NB4 (cell line): ENCODE measurements at places on chromosomes 3 and 15.
A peak's percentile ranks its signal among the peaks of the same experiment; 100 is the strongest.

GRCh38 chr3:171116365-171116764 lies 89.8 kb upstream of the SLC2A2 start:
- no peak for DNase-seq

- no peak for DNase-seq
Measured at GRCh38 chr15:65512189-65512588, 5.3 kb downstream of the DPP8 start.

GRCh38 chr3:165259541-165260193 lies 63.5 kb upstream of the SLITRK3 start:
- no peak for DNase-seq

GRCh38 chr3:59310736-59311135 lies 260.9 kb upstream of the CFAP20DC start:
- no peak for DNase-seq

- peak; percentile 86 for DNase-seq
Measured at GRCh38 chr15:92810418-92811138, 89.5 kb upstream of the CHD2 start.

GRCh38 chr15:64247906-64248541 lies 85.2 kb upstream of the PPIB start:
- peak; percentile 75 for DNase-seq

- DNase-seq: no peak
Measured at GRCh38 chr3:72133329-72134011, 348.5 kb upstream of the PROK2 start.

- DNase-seq: no peak
Measured at GRCh38 chr3:105837143-105837740, 31.6 kb downstream of the CBLB start.

DNA sequence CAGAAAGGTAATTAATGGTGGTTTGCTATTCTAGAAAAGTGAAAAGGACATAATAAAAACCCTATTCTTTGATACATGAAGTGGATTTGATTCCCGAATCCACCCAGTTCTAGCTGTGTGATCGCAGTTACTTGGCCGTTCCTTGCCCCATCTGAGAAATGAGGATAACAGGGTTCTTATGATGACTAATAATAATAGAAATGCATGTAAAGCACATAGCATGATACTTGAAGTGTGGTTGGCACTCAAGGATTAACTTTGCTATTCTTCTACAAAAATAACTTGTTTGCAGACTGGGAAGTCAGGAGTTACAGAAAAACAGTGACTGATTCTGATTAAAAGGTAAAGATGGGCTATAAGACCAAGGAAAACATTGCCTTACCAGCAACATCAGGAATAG lies 26.8 kb downstream of the PARL start:
- no peak for DNase-seq

DNA sequence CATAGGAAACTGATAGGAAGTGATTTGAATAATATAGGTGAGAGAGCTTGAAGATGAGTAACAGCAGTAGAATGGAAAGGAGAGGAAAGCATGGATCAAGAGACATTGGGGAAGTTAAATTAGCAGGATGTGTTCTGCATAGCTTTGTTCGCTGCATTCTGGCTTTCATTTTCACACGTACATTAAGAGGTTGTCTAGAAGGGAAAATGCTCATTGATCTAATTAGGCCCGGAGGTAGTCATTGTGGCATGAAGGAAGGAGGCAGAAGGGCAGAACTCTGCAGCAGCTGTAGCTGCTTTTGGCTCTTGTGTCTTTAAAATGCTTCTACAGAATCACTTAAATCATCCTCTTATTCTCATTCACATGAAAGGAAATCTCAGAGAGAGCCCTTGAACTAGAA lies 40.3 kb downstream of the KCNAB1 start:
- no peak for DNase-seq

GRCh38 chr3:61936344-61936937 lies 375.1 kb downstream of the PTPRG start:
- peak; percentile 24 for DNase-seq

- DNase-seq: no peak
Measured at GRCh38 chr15:65290228-65290627, 3.5 kb upstream of the PARP16 start.

DNA sequence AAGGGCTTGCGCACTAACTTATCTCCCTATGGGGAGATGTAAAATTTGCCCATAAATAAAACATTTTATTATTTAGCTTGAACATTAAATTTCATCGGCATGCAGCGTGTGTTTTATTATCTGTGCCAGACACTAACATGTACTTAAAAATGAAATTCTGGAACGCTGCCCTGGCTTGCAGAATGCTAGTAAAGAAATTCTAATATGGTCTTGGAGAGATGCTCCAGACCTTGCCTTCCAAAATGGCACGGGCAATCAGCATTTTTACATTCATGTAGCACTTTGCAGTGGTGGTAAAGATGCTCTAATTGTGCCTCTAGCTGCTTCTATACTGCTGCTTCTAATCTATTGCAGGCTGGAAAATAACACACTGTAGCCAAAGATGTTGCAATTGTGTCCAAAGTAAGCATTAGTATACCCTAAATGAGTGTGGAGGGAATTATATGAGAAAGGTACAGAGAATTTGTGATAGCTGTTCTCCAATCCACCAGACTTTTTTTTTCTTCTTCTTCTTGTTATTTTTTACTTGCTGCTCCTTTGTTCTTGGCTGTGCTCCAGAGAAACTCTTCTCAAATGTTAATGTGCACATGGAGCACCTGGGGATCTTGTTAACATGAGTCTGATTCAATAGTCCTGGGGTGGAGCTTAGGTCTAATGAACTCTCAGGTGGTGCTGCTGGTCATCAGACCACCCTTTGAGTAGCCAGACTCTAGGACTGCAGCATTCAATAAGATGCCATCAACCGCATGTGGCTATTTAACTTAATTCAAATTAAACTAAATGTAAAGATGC lies 47.3 kb downstream of the CRABP1 start:
- DNase-seq: no peak

GRCh38 chr3:117734496-117734895 lies 1024.9 kb downstream of the TUSC7 start:
- no peak for DNase-seq

DNA sequence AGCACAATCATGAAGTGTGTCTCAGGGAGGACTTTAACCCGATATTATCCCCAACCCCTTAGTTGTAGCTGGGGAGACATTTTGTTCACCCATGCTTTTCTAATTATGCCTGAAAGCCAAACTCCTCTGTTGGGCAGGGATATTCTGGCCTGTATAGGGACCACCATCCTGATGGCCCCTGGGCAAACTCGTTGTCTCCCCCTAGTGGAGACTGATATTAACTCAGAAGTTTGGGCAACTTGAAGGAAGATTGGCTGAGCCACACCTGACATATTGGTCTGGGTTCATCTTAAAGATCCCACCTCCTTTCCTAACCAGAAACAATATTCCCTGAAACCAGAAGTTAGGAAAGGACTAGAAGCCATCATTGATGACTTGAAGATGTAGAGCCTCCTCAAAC lies 42.3 kb downstream of the TM4SF18 start:
- DNase-seq: peak; percentile 49

- peak; percentile 31 for DNase-seq
Measured at GRCh38 chr3:133874344-133874743, 21.3 kb downstream of the RAB6B start.

- peak; percentile 83 for DNase-seq
Measured at GRCh38 chr15:78131295-78132061, at the start of gene CIB2. TSS of gene CIB2 (minus strand) at chr15:78131445. CDS start at chr15:78131215, 230 bp downstream.

GRCh38 chr3:5136919-5137429 lies 14.9 kb downstream of the ARL8B start:
- no peak for DNase-seq

GRCh38 chr3:51642462-51642861 lies 28.6 kb upstream of the TEX264 start:
- peak; percentile 80 for DNase-seq

DNA sequence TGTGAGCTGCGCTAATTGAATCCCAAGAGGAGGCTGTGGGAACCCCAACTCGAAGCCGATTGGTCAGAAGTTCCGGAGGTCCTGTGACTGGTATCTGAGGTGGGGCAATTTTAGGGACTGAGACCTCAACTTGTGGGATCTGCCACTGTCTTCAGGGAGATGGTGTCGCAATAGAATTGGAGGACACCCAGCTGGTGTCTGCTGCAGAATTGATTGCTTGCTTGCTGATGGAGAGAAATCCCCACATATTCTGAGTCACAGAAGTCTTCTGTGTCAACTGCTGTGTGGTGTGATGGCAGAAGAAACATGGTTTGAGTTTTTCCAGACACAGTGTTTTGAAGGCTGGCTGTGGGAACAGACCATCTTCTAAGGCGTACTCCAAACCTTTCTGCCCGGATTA lies 99.7 kb upstream of the PLXNA1 start:
- peak; percentile 52 for DNase-seq

- no peak for DNase-seq
Measured at GRCh38 chr3:119173325-119173724, at the start of gene UPK1B. TSS of gene UPK1B (plus strand) at chr3:119173598. CDS start at chr3:119186742, 13,144 bp downstream.

- DNase-seq: no peak
Measured at GRCh38 chr15:34182942-34183341, 27.0 kb downstream of the KATNBL1 start.

DNA sequence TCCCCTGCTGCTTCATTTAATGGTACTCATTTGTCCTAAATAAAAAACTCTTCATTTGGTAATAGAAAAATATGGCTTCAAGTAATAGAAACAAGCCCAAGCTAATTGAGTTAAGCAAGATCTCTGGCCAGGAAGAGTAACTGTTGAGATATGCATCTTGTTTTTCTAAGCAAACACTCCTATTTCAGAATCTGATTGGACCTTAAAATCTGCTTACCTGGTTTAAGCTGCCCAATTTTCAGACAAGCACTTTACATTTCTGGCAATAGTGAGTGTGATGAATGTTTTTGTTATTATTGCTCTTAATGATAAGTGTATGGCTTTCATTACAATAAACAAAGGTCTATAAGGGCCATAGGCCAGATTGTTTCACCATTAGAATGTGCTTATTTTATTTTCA lies 86.2 kb downstream of the CMSS1 start:
- DNase-seq: no peak

- DNase-seq: no peak
Measured at GRCh38 chr15:101120987-101121386, 130.9 kb downstream of the CHSY1 start.

GRCh38 chr3:18442756-18443664 lies 17.9 kb upstream of the SATB1 start:
- DNase-seq: no peak

DNA sequence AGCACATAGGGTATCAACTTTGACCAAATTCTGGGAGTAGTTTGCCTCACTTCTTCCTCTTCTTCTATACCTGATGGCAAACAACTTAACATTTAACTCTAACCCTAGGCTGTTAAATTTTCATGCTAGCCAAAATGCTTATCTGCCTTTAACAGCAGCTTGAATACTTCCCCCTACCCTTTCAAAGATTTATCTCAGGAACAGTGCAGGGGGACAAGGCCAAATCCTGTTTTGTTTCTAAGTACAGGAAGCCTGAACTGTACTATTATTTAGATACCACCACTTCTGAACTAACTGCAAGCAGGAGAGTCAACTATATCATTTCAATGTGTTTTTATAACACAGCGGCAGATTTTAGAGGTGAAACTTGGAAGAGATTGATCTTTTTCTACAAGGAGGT lies 104.0 kb upstream of the CNTN6 start:
- no peak for DNase-seq

GRCh38 chr15:66221126-66221525 lies 32.4 kb downstream of the MEGF11 start:
- DNase-seq: no peak

- no peak for DNase-seq
Measured at GRCh38 chr15:89362203-89363101, 27.8 kb upstream of the POLG start.

- DNase-seq: no peak
Measured at GRCh38 chr15:41901431-41901830, 7.6 kb upstream of the SPTBN5 start.

GRCh38 chr3:193780810-193781478 lies 187.9 kb downstream of the OPA1 start:
- peak; percentile 55 for DNase-seq
